Right renal cortex interstitium (tissue), 3 donors: ENCODE measurements at places on chromosomes 7 and 10. TPM values are rescaled to one million over a fixed set of nuclear protein-coding genes. Genes with fewer than 3 reads are reported as not detected.

OR6B1 gene
- polyA plus RNA-seq: not detected

BTBD16 gene
- 0.36 TPM for polyA plus RNA-seq

FAM131B gene
- 2.6 TPM for polyA plus RNA-seq

GRCh38 chr7:138167222-138167621, 91.0 kb downstream of the AKR1D1 start:
- no peak for DNase-seq

DNA sequence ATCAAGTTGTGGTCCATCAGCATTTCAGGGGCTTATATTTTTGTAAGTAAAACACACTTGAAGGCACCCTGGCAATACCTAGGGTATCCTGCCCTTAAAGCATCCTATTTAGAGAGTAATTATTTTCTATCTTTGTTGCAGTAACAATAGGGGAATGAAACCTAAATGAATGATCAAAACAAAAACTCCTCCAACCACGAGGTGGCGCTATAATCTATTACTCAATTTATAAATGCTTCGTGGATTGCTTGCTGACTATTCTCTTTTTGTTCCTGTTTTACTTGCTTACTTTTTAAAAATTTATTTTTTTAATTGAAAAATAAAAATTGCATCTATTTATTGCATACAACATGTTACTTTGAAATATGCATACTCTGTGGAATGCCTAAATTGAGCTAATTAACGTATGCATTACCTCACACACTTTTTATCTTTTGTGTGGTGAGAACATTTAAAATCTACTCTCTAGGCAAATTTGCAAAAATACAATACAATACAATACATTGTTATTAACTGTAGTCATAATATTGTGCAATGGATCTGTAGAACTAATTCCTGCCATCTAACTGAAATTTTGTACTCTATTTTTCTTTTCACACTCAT, 147.7 kb upstream of the BMPER start:
- DNase-seq: no peak

DNA sequence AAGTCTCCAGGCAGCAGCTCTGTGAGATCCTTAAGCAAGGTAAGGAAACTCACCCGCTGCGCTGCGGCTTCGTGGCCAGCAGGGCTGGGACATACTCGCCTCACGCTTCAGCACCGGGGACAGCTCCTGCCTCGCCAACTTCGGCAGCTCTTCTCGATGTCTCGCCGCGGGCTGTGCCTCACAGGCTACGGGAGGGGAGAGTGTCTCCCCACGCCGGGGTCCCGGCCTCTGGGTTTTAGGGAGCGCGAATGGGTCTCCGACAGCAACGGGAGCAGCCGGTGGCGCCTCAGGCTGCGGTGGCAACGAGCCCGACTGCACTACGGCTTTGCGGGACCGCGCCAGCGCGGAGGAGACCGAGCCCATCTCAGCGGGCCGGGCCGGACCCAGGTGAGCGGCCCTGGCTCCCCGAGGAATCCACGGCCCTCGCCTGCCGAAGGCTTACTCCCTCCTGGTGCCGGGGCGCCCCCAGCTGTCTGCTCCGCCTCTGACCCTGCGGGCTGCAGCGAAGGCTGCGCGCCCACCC, 62.4 kb downstream of the LSM5 start:
- DNase-seq: peak; percentile 64

DNA sequence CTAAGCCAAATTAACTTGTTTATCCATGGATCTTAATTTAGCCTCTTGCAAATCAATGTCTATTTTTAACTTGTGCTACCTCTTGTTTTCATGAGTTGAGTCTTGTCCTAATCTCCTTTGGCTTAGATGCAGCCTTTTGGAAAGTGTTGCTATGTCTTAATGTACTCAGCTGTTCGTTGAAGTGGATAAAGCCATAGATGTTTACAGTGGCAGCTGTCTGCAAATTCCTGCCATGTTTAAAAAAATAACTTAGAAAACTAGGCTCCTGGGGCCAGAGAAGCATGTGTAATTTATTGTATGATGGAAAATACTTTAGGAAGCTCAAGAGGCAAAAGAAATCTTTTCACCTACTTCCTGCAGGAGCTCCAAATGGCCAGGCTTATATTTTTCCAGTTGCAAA, 253.1 kb upstream of the RHOBTB1 start:
- no peak for DNase-seq
